Gastrocnemius medialis (tissue), 4 donors: ENCODE measurements at places on chromosomes 16 and 17. TPM values are rescaled to one million over a fixed set of nuclear protein-coding genes. Genes with fewer than 3 reads are reported as not detected.
A peak's percentile ranks its signal among the peaks of the same experiment; 100 is the strongest.

GRCh38 chr16:48430890-48431289, 45.7 kb upstream of the SIAH1 start:
- no peak overlapping the region for H3K4me3 ChIP-seq
- no peaks in the 10 kb centered on the region for H3K36me3 ChIP-seq
- H3K27ac ChIP-seq = no peak overlapping the region
- H3K27me3 ChIP-seq = no peaks in the 10 kb centered on the region

- H3K4me1 ChIP-seq = no peaks in the 10 kb centered on the region
- H3K27me3 ChIP-seq = no peaks in the 10 kb centered on the region
- no peak overlapping the region for H3K4me3 ChIP-seq
These were observed 32.6 kb downstream of the ZNF469 start for GRCh38 chr16:88415381-88415705.

DNA sequence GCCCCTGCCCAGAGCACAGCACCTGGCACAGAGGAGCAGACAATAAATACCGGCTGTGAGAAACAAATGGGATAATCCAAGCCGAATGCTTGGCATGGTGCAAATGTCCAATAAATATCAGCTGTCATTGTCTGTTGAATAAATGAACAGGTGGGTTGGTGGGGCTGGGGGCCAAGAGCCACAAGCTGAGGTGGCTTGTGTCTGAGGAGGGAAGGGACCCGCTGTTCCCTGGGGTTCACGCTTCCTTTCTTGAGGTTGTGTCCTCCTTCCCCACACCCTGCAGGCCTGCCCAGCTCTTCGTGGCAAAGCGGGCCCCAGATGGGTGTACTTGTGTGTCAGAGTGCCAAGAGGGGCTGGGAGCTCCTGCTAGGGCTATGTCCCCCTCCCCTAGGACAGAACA, 38.6 kb downstream of the ARHGAP27 start:
- H3K27me3 ChIP-seq = peaks cover 7% of the 10 kb centered on the region
- DNase-seq = no peak
- H3K4me3 ChIP-seq = no peak overlapping the region
- H3K4me1 ChIP-seq = peaks cover 3% of the 10 kb centered on the region

Gene CDR2L
- 3.6 TPM for total RNA-seq

Gene ADAMTS18
- not detected for total RNA-seq

Gene ACAP1
- 0.22 TPM for total RNA-seq

Gene CHRNE
- total RNA-seq = 0.52 TPM

- peak overlapping the region; percentile 40 for H3K27ac ChIP-seq
- H3K4me3 ChIP-seq = no peak overlapping the region
- DNase-seq = peak; percentile 44
These were observed 33.6 kb upstream of the CCR7 start for GRCh38 chr17:40598619-40599467.

Gene ZNF624
- total RNA-seq = 2.2 TPM

DNA sequence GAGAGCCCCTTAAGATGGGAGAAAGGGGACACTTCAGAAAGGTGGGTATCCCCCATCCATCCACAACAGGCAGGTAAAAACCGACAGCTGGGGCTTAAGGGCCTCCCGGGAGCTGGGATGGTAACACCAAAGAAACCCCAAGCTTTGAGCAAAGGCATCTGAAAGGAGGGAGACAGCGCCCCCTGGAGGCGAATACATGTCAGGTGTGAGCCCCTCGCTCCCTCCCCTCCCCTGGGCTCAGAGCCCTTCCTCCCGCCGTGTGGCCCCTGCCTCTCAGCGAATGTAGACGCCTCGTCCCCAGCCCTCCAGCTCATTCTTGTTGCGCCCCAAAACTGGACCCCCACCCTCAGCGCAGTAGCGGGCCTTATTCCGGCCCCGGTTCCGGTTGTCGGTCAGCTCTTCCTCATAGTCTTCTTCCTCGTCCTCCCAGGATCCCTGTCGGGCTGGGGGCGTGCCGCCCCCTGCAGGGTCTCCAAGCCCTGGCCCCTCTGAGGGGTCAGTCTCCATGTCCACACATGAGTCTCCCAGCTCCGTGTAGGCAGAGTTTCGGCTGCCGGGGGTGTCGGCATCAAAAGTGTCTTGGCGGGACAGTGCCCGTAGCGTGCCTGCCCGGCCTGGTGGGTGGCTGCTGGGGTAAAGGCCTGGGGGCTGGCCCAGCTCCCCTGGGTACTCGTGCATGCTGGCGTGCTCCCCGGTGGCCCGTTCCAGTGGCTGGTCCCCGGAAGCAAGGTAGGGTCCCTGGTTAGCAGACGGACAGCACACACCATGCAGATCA, 9.1 kb upstream of the ARL5C start:
- H3K4me3 ChIP-seq = no peak overlapping the region
- peaks cover 12% of the 10 kb centered on the region for H3K4me1 ChIP-seq
- no peaks in the 10 kb centered on the region for H3K27me3 ChIP-seq
- peak; percentile 55 for DNase-seq
- H3K27ac ChIP-seq = peak overlapping the region; percentile 74
- H3K36me3 ChIP-seq = peaks cover 34% of the 10 kb centered on the region

Gene IRF8
- 3.1 TPM for total RNA-seq

DNA sequence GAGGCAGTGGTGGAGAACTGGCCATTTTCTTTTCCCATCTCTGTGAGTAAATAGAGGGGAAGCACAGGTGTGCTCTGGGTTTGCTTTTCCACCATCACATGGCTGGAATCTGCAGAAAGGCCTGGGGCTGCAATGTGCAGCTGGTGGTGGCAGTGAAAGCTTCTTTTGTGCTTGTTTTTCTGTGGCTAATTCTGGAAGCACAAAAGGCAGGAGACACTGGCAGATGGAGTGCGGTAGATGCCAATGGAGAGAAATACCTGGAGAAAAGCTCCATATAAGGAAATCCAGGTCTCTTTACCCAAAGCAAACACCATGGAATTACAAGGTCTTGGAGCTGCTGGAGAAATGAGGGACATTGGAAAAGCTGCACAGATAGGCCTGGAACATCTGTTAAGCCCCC, 146.9 kb downstream of the HAPSTR1 start:
- no peaks in the 10 kb centered on the region for H3K36me3 ChIP-seq
- DNase-seq = no peak
- no peak overlapping the region for H3K4me3 ChIP-seq
- H3K27ac ChIP-seq = no peak overlapping the region
- H3K4me1 ChIP-seq = no peaks in the 10 kb centered on the region
- no peaks in the 10 kb centered on the region for H3K27me3 ChIP-seq

- no peaks in the 10 kb centered on the region for H3K36me3 ChIP-seq
- H3K27ac ChIP-seq = no peak overlapping the region
- no peaks in the 10 kb centered on the region for H3K27me3 ChIP-seq
- H3K4me3 ChIP-seq = no peak overlapping the region
- H3K4me1 ChIP-seq = no peaks in the 10 kb centered on the region
These were observed 151.9 kb downstream of the IRX5 start for GRCh38 chr16:55082591-55082976.

- no peaks in the 10 kb centered on the region for H3K27me3 ChIP-seq
- DNase-seq = no peak
- H3K27ac ChIP-seq = no peak overlapping the region
- no peak overlapping the region for H3K4me3 ChIP-seq
These were observed 29.6 kb upstream of the FOXK2 start for GRCh38 chr17:82489851-82490511.

GRCh38 chr17:75457047-75457654, 716 bp downstream of the TMEM94 start:
- peak overlapping the region; percentile 98 for H3K27ac ChIP-seq
- peak overlapping the region; percentile 78 for H3K4me3 ChIP-seq
- H3K36me3 ChIP-seq = no peaks in the 10 kb centered on the region
- H3K27me3 ChIP-seq = no peaks in the 10 kb centered on the region
- peaks cover 48% of the 10 kb centered on the region for H3K4me1 ChIP-seq

Gene ASGR2
- not detected for total RNA-seq

Gene SCGB1C2
- not detected for total RNA-seq

GRCh38 chr16:24624102-24624501, 84.7 kb downstream of the RBBP6 start:
- no peaks in the 10 kb centered on the region for H3K36me3 ChIP-seq
- DNase-seq = no peak
- H3K4me3 ChIP-seq = no peak overlapping the region
- H3K27ac ChIP-seq = no peak overlapping the region

- H3K4me3 ChIP-seq = no peak within 1 kb of the TSS
- no peak within 1 kb of the TSS for H3K27ac ChIP-seq
- no peaks in the 10 kb centered on the region for H3K4me1 ChIP-seq
- H3K36me3 ChIP-seq = no peaks in the 10 kb centered on the region
These were observed at the start of gene CD300H for GRCh38 chr17:74567397-74567796. CD300H (minus strand) TSS chr17:74567509.

- no peaks in the 10 kb centered on the region for H3K36me3 ChIP-seq
- H3K4me1 ChIP-seq = no peaks in the 10 kb centered on the region
- DNase-seq = no peak
- no peak overlapping the region for H3K4me3 ChIP-seq
- no peaks in the 10 kb centered on the region for H3K27me3 ChIP-seq
These were observed 1028.5 kb downstream of the CDH8 start for GRCh38 chr16:61007694-61008093.

Gene TMIGD1
- total RNA-seq = 0.68 TPM

DNA sequence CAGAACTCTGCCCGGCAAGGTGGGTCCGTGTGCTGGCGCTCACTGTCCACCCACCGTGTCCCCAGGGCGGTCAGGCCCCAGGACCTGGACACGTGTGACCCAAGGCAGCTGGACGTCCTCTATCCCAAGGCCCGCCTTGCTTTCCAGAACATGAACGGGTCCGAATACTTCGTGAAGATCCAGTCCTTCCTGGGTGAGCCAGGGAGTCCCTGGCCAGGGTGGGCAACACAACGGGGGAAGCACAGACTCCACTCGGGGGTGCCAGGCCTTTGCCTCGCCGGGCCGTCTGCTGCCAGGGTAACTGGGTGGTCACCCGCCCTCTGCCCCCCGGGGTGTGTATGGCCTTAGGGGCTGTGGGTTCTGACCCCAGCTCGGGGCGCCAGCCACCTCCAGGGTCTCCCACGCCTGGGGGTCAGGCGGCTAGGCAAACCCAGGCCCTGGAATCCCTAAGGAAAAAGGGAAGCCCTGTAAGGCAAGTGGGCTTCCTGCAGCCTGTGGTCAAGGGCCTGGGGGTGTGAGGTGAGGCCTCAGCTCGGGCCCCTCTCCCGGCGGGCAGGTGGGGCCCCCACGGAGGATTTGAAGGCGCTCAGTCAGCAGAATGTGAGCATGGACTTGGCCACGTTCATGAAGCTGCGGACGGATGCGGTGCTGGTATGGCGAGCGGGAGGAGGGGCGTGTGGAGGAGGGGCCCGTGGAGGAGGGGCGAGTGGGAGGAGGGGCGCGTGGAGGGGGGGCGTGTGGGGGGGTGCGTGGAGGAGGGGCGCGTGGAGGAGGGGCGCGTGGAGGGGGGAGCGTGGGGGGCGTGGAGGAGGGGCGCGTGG, 6.5 kb downstream of the MSLN start:
- H3K27me3 ChIP-seq = peaks cover 6% of the 10 kb centered on the region
- no peaks in the 10 kb centered on the region for H3K4me1 ChIP-seq
- no peak for DNase-seq
- H3K36me3 ChIP-seq = no peaks in the 10 kb centered on the region

GRCh38 chr17:72613396-72613795, 479.1 kb downstream of the SLC39A11 start:
- no peak for DNase-seq
- H3K27me3 ChIP-seq = peaks cover 6% of the 10 kb centered on the region
- H3K4me3 ChIP-seq = no peak overlapping the region
- no peaks in the 10 kb centered on the region for H3K4me1 ChIP-seq

DNA sequence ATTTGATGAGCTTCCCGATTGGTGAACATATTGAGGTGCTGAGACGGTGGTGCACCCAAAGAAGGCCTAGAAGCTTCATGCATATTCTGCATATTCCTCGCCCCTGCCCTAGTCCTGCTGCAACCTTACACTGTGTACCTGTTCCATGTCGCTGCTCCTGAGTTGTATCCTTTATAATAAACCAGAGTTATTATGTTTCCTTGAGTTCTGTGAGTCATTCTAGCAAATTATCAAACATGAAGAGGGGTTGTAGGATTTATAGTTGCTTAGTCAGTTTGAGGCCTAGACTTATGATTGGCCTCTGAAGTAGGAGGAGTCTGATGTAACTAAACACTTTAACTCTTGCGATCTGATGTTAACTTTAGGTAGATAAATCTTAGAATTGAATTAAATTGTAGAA, 436.8 kb downstream of the CA10 start:
- no peak overlapping the region for H3K27ac ChIP-seq
- DNase-seq = no peak
- no peak overlapping the region for H3K4me3 ChIP-seq
- no peaks in the 10 kb centered on the region for H3K36me3 ChIP-seq
- no peaks in the 10 kb centered on the region for H3K4me1 ChIP-seq

GRCh38 chr17:47741793-47742145, 8.7 kb downstream of the TBX21 start:
- H3K4me1 ChIP-seq = no peaks in the 10 kb centered on the region
- no peak for DNase-seq
- H3K4me3 ChIP-seq = no peak overlapping the region
- no peak overlapping the region for H3K27ac ChIP-seq
- no peaks in the 10 kb centered on the region for H3K36me3 ChIP-seq

DNA sequence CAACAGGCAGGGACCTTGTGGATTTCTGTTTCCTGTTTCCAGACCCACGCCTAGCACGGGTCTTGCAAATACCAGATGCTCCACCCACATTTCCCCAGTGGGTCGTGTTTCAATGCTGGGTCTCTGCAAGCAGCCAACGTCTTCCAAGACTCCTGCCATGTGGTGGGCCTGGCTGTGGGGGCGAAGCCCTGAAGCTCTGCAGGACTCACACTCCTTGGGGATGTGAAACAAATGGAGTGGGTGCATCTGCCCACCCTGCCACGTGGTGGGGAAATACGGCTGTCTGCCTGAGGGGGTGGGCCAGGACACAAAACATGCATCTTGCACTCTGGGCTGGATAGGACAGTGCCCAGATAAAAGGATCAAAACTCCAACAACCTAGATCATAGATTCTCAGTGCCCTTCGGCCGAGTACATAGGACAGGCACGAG, 32.6 kb downstream of the FA2H start:
- H3K4me1 ChIP-seq = no peaks in the 10 kb centered on the region
- H3K27ac ChIP-seq = no peak overlapping the region
- H3K27me3 ChIP-seq = peaks cover 3% of the 10 kb centered on the region

- no peaks in the 10 kb centered on the region for H3K27me3 ChIP-seq
- H3K4me3 ChIP-seq = no peak overlapping the region
- H3K27ac ChIP-seq = no peak overlapping the region
- DNase-seq = no peak
These were observed 111.4 kb upstream of the SIAH1 start for GRCh38 chr16:48496571-48497095.

Gene SPNS3
- not detected for total RNA-seq
